ENCODE measurements at places on chromosomes 3 and 15.
A peak's percentile ranks its signal among the peaks of the same experiment; 100 is the strongest.

DNA sequence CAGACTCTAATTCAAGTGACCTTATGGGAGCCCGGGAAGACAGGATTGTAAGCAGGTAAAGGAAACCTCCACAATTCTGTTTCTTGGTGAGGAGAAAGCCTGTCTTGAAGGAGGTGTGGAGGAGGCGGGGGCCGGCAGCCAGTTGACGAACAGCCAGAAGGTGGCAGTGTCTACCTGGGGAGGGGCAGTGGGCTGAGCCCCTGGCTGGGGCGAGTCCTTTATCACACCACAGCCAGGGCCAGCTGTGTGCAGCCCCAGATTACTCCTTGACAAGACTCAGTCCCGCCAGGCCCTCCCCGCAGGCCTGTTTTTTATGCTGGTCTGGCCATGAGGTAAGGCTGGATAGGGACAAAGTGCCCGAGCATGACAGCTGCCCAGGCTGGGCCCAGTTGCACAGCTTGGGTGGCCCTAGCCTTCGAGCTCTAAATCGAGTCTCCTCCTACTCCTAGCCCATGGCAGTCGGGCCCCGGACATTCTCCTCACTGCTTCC is 40.9 kb upstream of the IDH2 start:
- peak; percentile 72 for DNase-seq
- H3K4me1 ChIP-seq = no peaks in the 10 kb centered on the region
- peaks cover 5% of the 10 kb centered on the region for H3K27me3 ChIP-seq
- no peak overlapping the region for H3K4me3 ChIP-seq
- H3K27ac ChIP-seq = peak overlapping the region; percentile 50
- no peaks in the 10 kb centered on the region for H3K36me3 ChIP-seq

GRCh38 chr3:102936511-102937045 is 501.8 kb downstream of the ZPLD1 start:
- H3K27ac ChIP-seq = no peak overlapping the region
- H3K4me3 ChIP-seq = no peak overlapping the region
- H3K4me1 ChIP-seq = no peaks in the 10 kb centered on the region
- DNase-seq = no peak

- peaks cover under 1% of the 10 kb centered on the region for H3K4me1 ChIP-seq
- no peak for DNase-seq
- H3K27me3 ChIP-seq = no peaks in the 10 kb centered on the region
- H3K4me3 ChIP-seq = no peak overlapping the region
Observed at GRCh38 chr3:39101022-39101689, 6.3 kb downstream of the GORASP1 start.

GRCh38 chr3:49310677-49311076 is 29.2 kb downstream of the USP4 start:
- no peaks in the 10 kb centered on the region for H3K27me3 ChIP-seq
- H3K4me1 ChIP-seq = no peaks in the 10 kb centered on the region
- DNase-seq = no peak
- peaks cover 12% of the 10 kb centered on the region for H3K36me3 ChIP-seq
- no peak overlapping the region for H3K27ac ChIP-seq

DNA sequence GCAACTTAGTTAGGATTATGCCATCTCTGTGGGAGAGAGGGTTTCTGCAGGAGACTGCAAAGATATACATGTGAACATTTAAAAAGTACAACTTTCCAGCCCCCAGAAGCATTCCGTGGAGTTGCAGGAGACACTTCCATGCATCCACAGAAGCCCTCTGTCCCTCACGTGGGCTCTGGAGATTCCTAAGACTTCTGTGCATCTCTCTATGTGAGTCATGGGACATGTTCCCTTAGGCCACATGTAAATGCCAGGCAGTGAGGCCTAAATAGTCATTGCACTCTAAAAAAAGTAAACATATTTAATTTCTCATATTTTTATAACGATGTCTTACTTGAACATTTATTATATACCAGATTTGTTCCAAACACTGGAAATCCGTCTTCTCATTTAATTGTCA is 126.5 kb upstream of the ROPN1 start:
- H3K36me3 ChIP-seq = no peaks in the 10 kb centered on the region
- no peak overlapping the region for H3K4me3 ChIP-seq
- no peaks in the 10 kb centered on the region for H3K27me3 ChIP-seq
- no peaks in the 10 kb centered on the region for H3K4me1 ChIP-seq

GRCh38 chr3:146111337-146111736 is 49.6 kb downstream of the PLOD2 start:
- H3K4me1 ChIP-seq = no peaks in the 10 kb centered on the region
- H3K4me3 ChIP-seq = no peak overlapping the region
- H3K27ac ChIP-seq = no peak overlapping the region
- H3K27me3 ChIP-seq = no peaks in the 10 kb centered on the region

- H3K4me1 ChIP-seq = no peaks in the 10 kb centered on the region
- H3K27ac ChIP-seq = no peak overlapping the region
- H3K27me3 ChIP-seq = no peaks in the 10 kb centered on the region
Observed at GRCh38 chr3:133376810-133377209, 23.0 kb upstream of the BFSP2 start.

DNA sequence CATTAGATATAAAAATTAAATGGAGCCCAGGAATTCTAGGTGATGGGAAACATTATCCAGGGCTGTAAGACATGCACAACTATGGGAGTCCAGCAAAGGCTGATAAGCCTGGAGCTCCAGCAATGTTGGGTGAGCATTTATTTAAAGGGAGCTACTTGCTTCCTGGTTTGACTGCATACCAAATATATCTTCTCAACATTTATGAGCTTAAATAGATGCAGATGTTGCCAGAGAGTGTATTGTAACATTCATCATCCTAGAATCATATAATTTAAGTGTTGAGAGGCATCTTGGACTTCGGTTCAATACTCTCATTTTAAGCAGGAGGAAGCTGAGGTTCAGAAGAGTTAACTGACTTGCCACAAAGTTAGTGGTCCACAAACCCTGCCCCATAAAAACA is 12.2 kb upstream of the POLR2M start:
- no peak for DNase-seq
- H3K27me3 ChIP-seq = no peaks in the 10 kb centered on the region
- peaks cover 1% of the 10 kb centered on the region for H3K4me1 ChIP-seq
- no peaks in the 10 kb centered on the region for H3K36me3 ChIP-seq
- no peak overlapping the region for H3K4me3 ChIP-seq

DNA sequence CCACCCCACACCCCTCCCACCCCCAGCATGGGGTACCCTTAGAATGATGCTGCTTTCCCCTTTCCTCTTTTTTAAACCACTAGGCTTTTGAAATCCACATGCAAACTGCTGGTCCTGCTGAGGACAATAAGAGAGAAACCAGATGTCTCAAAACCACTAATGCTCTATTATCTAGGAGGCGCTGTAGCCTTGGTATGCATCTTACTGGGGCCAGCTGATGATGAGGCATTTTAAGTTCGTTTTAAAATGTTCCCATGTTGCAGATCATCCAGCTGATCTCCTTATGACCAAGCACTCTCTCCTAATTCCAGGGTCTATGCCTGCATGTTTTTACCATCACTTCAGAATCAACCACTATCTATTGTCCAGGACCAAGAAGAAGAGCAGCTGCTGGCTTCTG is 1.3 kb downstream of the NME9 start:
- DNase-seq = no peak
- H3K36me3 ChIP-seq = no peaks in the 10 kb centered on the region
- H3K27ac ChIP-seq = no peak overlapping the region
- no peak overlapping the region for H3K4me3 ChIP-seq
- H3K4me1 ChIP-seq = peaks cover 7% of the 10 kb centered on the region
- H3K27me3 ChIP-seq = no peaks in the 10 kb centered on the region

DNA sequence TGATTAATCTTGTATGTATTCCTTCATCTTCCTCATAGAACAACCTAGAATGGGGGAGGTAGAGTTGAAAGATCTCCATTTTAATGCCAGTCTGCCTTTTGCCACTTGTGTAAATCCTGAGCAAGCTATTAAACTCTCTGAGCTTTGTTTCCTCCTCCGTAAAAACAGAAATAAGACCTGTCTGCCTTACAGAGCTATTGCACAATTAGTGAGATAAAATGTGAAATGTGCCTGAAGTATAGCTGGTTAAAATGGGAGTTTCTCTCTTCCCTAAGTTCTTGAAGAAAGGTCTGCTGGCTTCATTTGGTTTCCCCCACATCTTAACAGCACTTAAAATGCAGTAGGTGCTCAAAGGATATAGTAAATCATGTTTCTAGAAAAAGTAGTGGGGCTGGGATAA is 19.0 kb downstream of the ALDH1A2 start:
- peaks cover 2% of the 10 kb centered on the region for H3K27me3 ChIP-seq
- no peak overlapping the region for H3K4me3 ChIP-seq
- H3K36me3 ChIP-seq = no peaks in the 10 kb centered on the region
- no peak overlapping the region for H3K27ac ChIP-seq

- H3K4me3 ChIP-seq = no peak overlapping the region
- no peak for DNase-seq
Observed at GRCh38 chr15:74960286-74960685, 3.7 kb upstream of the RPP25 start.

DNA sequence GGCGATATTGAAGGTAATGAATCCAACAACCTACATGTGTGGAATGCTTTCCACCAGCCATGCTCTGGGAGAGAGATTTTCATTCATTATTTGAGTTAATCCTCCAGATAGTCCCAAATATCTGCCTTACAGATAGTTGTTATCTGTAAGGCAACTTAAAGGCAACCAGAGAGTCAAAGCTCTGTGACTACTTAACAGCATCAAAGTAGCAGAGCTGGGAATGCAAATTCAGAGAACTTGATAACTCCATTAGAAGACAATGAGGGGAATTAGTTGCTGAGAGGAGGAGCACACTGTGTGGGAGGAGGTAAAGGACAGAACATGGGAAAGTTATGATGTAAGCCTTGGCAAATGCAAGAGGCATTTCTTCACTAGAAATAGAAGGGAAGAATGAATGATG is 10.5 kb upstream of the CRBN start:
- no peaks in the 10 kb centered on the region for H3K27me3 ChIP-seq
- no peak overlapping the region for H3K27ac ChIP-seq
- no peaks in the 10 kb centered on the region for H3K36me3 ChIP-seq
- no peak overlapping the region for H3K4me3 ChIP-seq
- no peak for DNase-seq

DNA sequence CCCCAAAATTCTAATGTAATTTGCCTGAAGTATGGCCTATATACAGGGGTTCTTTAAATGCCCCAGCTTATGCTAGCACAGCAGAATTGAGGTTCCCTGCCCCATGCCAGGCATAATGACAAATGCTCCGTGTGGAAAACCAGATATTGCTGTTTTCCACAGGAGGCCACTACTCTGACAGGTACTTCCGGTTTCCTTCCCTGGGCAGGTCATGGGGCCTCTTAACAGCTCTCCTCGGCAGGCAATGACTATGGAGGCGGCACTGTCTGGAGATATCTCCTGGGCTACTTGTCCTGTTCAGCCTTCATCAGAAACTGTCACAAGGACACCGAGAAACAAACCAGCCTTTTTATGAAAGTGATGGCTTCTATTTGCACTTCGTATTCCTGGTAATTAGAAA is 54.8 kb downstream of the SLC7A14 start:
- no peak overlapping the region for H3K27ac ChIP-seq
- no peaks in the 10 kb centered on the region for H3K27me3 ChIP-seq

DNA sequence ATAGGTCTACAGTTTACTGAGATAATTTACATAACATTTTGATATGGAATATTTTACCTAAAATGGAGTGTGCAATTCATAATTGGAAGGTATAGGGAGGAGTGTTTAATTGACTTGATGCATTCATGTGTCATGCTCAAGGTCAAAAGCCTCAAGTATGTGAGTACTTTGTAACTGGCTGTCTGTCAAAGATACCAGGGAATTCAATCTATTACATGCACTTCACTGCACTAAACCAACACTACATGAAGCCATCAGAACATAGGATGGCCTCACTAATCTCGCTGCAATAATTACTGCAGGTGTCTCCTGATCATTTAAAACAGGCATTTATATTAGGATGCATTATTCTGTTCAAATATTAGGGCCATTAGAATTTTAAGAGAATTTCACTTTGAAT is 367.2 kb downstream of the CNTN4 start:
- no peak overlapping the region for H3K4me3 ChIP-seq
- DNase-seq = no peak
- no peak overlapping the region for H3K27ac ChIP-seq
- no peaks in the 10 kb centered on the region for H3K27me3 ChIP-seq
- no peaks in the 10 kb centered on the region for H3K36me3 ChIP-seq
- H3K4me1 ChIP-seq = no peaks in the 10 kb centered on the region

GRCh38 chr3:53570709-53571108 is 76.3 kb downstream of the CACNA1D start:
- H3K36me3 ChIP-seq = no peaks in the 10 kb centered on the region
- peaks cover 11% of the 10 kb centered on the region for H3K4me1 ChIP-seq
- DNase-seq = no peak
- H3K27me3 ChIP-seq = no peaks in the 10 kb centered on the region
- H3K27ac ChIP-seq = no peak overlapping the region
- no peak overlapping the region for H3K4me3 ChIP-seq

DNA sequence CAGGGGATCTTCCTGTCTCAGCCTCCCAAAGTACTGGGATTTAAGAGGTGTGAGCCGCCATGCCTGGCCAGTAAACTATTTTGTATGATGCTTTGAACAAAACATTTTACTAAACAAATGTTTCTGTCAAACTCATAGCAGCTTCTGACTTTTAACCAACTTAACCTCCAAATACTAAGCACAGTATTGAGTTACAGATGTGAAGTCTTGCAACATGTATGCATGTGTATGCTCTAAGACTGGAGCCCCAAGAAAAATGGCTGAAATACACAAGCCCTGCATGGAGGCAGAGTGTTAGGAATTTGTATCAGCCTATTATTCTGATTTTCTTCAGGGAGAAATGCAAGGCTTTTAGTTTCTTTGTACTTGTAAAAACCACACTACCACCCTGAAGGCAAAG is 137.1 kb downstream of the CBLB start:
- H3K36me3 ChIP-seq = no peaks in the 10 kb centered on the region
- no peaks in the 10 kb centered on the region for H3K27me3 ChIP-seq
- no peak overlapping the region for H3K27ac ChIP-seq
- H3K4me1 ChIP-seq = no peaks in the 10 kb centered on the region
- no peak for DNase-seq

GRCh38 chr15:99823346-99823745 is 90.1 kb upstream of the LYSMD4 start:
- DNase-seq = no peak
- H3K27me3 ChIP-seq = no peaks in the 10 kb centered on the region
- no peak overlapping the region for H3K27ac ChIP-seq
- H3K36me3 ChIP-seq = no peaks in the 10 kb centered on the region
- no peaks in the 10 kb centered on the region for H3K4me1 ChIP-seq

DNA sequence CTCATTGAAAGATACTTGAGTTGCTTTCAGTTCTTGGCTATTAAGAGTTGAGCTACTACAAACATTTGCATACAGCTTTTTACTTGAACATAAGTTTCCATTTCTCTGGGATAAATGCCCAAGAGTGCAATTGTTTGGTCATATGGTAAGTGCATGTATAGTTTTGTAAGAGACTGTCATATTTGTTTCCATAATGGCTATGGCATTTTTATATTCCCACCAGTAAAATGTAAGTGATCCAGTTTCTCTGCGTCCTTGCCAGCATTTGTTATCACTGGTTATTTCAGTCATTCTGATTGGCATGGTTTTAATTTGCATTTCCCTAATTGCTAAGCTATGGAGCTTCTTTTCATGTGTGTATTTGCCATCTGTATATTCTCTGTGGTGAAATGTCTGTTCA is 22.5 kb downstream of the C3orf80 start:
- DNase-seq = no peak
- no peaks in the 10 kb centered on the region for H3K27me3 ChIP-seq

Data from neuronal stem cell (in vitro differentiated cells).